ENCODE measurements at places on chromosomes 6 and 20.

DNA sequence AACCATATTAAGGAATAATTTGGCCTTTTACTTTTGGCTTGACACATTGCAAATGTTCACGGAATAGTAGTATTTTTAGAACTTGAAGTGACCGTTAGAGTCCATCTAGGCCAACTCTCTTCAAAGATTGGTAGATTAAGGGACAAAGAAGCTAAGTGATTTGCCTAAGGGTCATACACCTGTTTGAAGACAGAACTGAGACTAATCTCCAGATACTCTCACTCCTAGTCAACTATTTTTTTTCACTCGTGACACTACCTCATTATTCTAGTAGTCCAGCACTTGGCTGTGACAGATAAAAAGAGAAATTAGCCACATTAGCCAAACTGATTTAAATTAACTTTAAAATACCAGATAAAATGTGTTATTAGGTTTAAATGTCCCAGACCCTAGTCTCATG is 10.6 kb downstream of the ACSS2 start:
- DNase-seq, result no peak

DNA sequence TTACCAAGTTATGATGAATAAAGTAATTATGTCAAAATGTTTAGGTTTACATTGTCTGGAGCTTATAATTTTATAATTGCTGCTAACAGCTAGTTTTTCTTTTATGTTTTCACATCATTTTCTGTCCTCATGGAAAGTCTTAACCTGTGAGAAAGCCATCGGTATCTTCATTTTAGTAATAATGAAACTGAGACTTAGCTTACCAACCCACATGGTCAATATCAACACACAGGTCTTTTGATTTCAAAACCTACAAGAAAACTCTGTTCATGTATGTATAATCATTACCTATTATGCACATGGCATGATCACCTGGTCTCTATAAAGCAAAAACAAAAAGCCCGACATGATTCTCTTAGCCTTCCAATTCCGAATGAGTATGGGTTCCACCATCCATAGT is 61.9 kb downstream of the KCNQ5 start:
- DNase-seq, result no peak

DNA sequence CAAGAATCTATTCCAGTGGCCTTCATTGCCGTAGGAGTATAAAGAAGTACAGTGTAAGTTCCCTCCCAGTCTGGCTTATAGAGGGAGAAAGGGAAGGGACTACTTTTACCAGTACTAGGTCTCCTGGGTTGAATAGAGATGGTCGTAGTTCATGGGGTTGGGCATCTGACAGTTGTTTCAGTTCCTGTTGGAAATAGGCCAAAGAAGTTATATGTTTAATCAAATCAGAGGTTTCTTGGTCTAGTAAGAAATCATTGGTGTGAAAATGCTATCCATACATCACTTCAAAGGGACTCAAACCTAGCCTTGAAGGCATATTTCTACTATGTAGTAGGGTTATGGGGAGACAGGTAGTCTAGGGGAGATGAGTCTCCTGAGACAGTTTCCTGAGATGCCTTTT is 45.6 kb upstream of the MAN1A1 start:
- no peak for DNase-seq

GRCh38 chr6:137973201-137973600 is 106.1 kb downstream of the TNFAIP3 start:
- DNase-seq, result peak; percentile 94

- no peak for DNase-seq
Measured at GRCh38 chr6:144064402-144065212, 30.8 kb downstream of the SF3B5 start.

DNA sequence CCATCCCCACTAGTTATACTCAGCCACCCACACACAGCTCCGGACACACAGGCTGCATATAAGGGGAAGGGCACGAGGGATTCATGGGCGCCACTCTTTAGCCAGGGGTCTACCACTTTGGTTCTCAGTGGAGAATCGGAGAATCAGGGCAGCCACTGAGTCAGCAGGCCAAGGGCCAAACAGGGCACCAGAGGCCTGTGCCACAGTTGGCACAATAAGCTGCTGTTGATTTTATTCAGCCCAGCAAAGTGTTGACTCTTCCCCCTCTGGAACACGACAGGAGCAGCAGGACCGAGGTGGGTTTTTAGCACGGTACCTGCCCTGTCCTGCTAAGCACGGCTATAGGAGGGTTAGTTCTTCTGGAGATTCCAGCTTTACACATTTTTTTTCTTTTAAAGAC is 48.3 kb downstream of the GJA10 start:
- DNase-seq, result no peak

DNA sequence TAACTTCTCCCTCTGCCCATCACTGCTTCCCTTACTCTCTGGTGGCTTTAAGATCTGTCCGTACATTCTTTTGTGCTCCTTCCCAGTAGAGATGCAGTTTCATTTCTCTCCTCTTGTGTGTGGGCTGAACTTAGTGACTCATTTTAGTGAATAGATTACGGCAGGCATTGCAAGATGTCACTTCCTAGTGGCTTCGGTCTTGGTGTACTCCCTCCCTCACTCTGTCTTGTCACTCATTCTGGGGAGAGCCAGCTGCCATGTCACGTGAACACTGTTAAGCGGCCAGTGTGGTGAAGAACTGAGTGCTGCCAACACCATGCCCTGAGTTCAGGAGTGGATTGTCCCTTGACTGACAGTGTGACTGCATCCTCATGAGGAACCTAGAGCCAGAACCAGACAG is 115.9 kb downstream of the OTOR start:
- DNase-seq, result no peak

GRCh38 chr6:24051942-24052589 is 73.9 kb upstream of the NRSN1 start:
- no peak for DNase-seq

DNA sequence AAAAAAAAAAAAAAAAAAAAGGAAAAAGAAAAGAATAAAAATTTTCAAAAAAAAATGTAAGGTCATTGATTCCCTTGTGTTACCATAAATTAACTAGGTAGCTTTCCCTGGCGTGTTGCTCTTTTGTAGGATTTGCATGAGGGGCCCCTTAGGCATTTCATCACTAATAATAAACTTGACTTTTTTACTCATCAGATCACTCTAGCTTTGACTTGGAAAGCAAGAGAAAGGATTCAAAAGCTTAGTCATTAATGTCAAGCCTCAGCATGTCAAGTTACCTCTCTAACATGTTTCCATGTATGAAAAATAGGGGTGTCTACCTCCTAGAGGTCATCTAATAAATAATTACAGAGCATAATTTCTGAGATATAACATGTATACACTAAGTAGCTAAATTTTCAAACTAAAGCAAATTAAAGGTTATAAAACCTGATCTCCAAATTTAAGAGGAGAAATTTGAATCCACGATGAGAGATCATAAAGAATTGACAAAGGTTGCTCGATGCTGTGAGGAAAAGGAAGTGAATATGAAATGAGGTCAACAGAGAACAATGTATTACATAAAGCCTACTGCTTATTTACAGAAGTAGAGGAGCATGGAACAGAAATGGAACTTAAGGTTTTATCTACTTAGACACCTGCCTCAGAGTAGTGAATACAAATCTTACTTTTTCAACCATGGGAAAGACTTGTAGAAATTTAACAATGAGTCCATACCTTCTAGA is 86.8 kb downstream of the ARHGAP18 start:
- no peak for DNase-seq

All from fibroblast of the aortic adventitia (primary cell).